ENCODE measurements at places on chromosomes 2 and 18. TPM values are rescaled to one million over a fixed set of nuclear protein-coding genes. Genes with fewer than 3 reads are reported as not detected.
A peak's percentile ranks its signal among the peaks of the same experiment; 100 is the strongest.

DNA sequence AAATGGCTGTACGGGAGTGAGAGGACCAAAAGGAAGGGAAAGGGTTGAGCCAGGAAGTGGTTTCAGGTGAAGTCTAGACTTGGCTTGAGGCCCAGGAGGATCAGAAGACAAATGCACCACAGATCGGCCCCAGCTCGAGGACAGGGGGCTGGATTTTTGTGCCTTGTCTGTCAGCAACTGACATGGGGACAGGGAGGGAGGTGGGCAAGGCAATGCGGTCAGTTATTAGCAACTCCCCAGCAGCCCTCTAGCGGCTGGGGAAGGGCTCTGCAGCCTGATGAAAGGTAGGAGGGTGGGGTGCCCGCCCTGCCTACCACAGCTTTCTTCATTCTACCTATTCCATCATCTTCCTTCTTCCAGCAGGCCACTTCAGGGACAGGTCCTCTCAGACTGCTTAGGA lies 50.0 kb downstream of the CPO start:
- DNase-seq: peak; percentile 22

DNA sequence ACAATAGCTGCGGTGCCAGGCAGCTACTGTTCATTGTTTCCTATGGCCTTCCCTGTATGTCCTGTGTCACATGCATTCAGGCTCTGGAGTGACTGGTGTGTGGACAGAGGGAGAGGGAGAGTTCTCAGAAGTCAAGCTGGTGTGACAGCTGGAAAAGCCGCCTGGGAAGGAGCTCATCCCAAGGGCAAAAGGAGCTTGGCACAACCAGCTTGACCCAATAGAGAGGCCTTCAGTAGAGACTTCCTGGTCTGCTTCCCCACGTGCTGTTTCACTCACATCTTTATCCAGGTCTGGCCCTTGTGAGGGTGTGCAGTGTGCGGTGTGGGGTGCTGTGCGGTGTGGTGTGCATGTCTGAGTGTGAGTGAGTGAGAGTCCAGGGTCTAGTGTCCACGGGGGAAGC lies 11.1 kb upstream of the NT5DC4 start:
- DNase-seq: no peak

- DNase-seq: no peak
Measured at GRCh38 chr2:56971383-56971974, 787.7 kb downstream of the CCDC85A start.

DES gene
- total RNA-seq: 0.39 TPM

METTL8 gene
- 49.4 TPM for total RNA-seq

- DNase-seq: no peak
Measured at GRCh38 chr2:9533663-9534062, 22.0 kb downstream of the ADAM17 start.

- DNase-seq: no peak
Measured at GRCh38 chr2:216562696-216563435, 64.2 kb downstream of the RPL37A start.

GRCh38 chr2:196239622-196240587 lies 68.5 kb upstream of the STK17B start:
- peak; percentile 83 for DNase-seq

- no peak for DNase-seq
Measured at GRCh38 chr2:70371753-70372152, 69.9 kb upstream of the FAM136A start.

GRCh38 chr2:172429301-172429968 lies 2.0 kb downstream of the ITGA6 start:
- no peak for DNase-seq

NT5DC4 gene
- total RNA-seq: not detected

DNA sequence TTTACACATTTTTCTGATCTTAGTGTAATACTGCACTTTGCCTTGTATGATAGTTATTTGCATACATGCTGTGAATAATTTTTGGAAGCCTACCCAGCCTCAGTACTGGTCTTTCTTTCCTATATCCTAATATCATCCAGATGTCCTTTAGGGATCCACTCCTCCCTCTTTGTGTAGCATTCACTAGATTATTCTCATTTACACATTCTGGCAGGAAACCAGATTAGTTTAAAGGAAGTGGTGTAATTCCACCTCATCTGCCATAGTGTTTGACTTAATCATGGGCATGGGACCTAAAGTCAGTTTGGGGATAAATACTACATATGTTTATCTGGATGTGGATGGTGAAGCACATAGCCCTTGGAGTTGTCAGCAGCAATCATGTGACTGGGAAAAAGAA lies 444.9 kb upstream of the MAP2 start:
- no peak for DNase-seq

DSG3 gene
- total RNA-seq: not detected

DNA sequence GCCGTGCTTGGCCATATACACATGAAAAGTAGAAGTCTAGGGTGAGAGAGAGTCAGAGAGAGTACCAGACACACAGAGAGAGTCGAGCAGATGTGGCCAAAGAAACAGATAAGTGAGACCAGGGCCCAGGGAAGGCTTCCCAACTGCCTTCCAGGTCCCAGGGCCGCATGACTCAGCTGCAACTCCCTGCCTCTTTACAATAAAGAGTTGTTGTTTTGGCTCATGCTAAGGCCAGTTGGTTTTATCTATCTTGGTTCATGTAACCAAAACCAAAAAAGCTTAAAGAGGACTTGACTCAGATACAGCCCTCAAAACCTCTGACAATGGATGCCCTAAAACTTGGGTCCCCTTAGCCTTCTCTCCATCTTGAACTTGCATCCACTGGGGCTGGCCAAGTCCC lies 36.9 kb downstream of the REEP1 start:
- DNase-seq: no peak

LIMS4 gene
- total RNA-seq: 0.48 TPM

DNA sequence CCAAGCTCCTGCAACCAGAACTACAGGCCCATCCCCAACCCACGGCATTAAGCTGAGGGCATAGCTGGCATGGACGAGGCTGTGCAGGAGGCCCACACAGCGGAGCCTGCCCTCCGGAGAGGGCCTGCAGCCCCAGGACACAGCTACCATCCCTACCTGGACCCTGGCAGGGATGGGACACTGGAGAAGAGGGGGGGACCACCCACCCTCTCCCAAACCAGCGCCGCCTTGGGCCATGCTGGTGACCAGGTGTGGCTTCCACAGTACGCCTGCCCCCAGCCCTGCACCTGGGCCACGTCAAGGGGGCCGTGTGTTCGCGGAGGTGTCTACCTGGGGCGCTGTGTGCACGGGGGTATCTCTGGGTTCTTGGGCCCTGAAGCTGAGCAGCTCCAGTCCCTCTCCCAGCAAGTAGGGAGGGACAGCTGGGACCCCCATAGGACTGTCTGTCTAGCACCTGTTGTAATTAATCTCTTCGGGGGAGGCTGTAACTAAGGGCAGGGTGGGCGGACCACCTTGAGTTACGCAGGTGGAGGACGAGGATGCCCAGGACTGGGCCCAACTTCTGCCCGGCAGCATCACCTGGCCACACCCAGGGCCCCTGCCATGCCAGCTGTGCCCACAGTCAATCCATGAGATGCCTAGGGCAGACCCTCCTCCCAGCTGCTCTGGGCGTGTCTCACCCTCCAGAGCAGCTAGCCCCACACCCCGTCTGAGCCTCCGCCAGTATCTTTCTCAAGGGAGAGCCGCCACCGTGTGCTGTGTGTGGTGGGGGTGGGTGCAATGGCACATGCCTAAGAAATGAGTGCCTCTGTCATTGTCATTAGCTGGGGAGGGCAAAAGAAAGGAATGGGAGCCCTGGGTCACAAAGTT lies 18.3 kb downstream of the HS6ST1 start:
- no peak for DNase-seq

GRCh38 chr2:98484652-98485452 lies 40.2 kb downstream of the INPP4A start:
- no peak for DNase-seq

ELOA2 gene
- total RNA-seq: not detected

DNA sequence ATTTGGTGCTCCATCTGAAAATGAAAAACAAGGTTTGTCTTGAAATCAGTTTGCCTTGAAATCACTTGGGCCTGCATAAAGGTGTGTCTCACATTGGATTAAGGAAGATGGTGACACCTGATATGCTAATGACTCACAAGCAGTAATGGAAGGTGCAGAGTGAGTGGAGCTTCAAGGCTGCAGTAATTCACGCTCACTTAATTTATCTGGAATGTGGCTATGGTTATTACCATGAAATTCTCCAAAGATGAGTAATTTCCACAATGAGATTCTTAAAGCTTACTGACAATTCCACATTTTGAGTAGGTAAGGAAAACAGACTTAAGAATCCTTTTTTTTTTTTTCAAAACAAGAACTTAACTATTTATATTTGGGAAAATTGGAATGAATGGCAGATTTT lies 156.8 kb downstream of the PAX3 start:
- DNase-seq: no peak

DNA sequence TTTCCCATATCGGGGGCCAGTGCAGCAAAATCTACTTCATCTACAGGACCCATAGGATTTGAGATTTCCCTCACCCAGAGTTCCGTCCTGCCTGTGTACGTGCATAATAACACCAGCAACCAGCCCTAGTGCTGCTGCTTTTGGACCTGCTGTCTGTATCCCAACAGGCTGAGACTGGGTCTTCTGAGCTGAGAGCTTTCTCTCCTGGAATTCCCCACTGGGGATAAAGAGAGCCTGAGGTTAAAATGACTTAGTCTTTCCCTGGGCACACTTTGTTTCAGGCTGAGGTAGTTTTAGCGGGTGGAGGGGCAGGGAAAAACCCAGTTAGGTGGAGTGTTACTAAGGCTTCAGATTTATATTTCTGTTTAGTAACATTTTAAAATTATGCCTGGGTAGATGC lies 62.5 kb downstream of the SERTAD2 start:
- DNase-seq: no peak

- no peak for DNase-seq
Measured at GRCh38 chr2:207449642-207450165, 80.1 kb upstream of the CREB1 start.

DNA sequence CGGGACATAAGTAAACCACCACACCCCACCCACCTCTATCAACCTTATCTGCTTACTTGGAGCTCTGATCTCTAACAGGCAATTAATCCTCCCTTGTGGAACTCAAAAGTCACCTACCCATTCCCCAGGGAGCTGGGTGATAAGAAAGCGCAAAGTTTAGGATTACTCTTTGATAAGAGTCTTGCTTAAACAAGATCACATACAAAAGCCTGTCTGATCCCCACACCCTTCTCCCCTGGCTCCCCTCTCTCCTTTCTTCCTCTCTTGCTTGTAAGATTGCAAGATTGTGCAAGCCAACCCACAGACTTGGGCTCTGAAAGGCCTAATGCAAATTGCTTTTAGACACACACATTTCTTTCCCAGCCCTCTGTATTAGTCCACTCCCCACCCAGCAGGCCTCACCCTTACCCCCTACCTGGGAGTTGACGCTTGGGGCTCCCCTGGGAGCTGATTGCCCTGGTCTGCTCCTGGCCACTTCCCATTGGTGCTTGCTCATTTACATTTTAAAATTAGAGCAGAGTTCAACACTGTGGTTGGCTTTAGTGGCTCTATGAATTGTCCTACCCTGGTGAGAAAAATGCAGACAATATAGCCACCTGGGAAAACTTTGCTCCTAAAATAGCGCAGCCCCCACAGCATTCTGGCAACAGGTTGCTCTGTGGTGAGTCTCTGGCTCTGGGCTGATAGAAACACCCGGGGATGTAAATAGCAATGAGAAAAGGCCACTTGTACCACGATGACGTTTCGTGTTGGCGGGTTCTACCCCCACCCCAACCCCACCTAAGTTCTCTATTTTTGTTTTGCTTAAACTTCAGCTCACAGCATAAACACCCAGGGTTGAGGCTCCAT lies 92.8 kb upstream of the MSH2 start:
- DNase-seq: no peak

GRCh38 chr2:217998926-217999594 lies 3.7 kb downstream of the TNS1 start:
- DNase-seq: no peak

DNA sequence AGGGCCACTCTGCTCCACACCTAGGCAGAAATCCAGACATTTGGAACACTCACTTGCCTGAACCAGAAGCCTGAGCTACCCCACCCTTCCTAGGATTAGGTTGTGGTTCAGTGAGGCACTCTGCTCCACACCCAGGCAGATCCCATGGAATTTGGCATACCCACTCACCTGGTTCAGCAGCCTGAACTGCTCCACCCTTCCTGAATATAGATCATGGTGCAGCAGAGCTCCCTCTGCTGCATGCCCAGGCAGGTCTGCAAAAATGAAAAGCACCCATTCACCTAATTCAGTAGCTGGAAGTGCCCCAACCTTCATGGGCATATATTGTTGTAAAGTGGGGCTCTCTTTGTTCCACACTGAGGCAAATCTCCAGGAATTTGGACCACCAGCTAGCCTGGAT lies 185.1 kb upstream of the CNTNAP5 start:
- no peak for DNase-seq
